ENCODE measurements at places on chromosomes 1 and 21.

DNA sequence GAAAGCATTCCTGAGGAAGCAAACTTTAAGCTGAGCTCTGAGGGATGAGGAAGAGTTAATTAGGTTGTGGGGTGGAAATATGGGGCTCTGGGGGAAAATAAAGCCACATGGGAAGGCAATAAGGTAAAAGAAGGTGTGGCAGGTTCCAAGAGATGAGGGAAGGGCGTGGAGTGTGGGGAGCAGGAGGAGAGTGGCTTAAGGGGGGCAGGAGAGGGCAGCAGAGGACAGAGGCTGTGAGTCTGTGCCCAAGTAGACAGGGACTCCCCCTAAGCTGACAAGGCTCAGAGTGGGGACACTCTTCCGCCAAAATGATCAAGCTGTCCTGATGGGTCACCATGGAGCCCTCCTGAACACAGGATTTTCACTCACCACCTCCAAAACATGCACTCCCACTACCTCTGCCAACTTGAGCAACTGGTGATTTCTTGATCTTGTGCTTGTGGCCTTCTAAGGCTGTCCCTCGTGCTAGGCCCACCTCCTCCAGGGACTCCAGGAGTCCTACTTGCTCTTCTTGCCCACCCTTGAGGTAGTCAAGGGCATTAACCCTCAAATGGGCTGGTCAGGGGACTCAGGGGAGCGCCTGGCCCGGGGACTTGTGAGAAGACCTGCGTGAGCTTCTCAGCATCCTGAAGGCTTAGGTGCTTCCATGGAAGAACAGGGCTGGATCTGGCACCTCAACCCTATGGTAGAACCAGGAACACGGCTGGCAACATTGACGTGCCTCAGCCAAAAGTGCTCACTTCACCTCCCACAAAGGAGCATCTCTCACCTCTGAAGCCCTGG lies 23.4 kb downstream of the DMAP1 start:
- no peak for DNase-seq

GRCh38 chr21:36076878-36077655 lies 7.2 kb downstream of the CBR1 start:
- DNase-seq, result no peak

GRCh38 chr1:9085306-9085940 lies 16.0 kb upstream of the SLC2A5 start:
- DNase-seq, result no peak

GRCh38 chr21:45207839-45208626 lies 79.7 kb downstream of the POFUT2 start:
- DNase-seq, result no peak

DNA sequence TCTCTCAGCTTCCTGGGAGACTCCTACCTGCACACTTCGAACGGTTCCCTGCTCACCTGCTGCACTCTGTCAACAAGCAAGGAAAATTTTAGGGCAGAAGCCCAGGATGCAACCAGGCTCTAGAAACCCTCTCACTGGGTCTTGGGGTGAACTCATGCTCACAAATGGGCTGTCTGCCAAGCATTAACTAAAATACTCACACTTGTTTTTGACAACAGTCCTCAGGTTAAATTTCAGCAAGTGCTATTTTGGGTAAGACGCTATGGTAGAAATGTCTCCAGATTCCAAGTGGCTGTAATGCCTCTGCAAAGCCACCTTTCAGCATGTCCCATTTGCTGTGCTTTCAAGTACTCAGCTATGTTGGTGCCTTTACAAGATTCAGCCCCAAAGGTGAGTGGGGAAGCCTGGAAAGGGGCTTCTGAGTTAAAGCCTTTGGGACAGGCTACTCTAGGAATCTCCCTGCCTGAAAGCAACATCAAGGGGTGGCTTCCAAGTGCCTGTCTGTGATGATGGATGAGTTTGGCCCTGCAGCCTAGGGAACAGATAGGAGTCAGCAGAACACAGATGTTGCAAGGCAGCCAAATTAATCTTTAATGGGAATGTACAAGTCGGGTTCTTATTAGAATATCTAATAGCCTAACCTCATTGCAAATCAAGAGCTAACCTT lies 211.9 kb upstream of the SPAG17 start:
- no peak for DNase-seq

DNA sequence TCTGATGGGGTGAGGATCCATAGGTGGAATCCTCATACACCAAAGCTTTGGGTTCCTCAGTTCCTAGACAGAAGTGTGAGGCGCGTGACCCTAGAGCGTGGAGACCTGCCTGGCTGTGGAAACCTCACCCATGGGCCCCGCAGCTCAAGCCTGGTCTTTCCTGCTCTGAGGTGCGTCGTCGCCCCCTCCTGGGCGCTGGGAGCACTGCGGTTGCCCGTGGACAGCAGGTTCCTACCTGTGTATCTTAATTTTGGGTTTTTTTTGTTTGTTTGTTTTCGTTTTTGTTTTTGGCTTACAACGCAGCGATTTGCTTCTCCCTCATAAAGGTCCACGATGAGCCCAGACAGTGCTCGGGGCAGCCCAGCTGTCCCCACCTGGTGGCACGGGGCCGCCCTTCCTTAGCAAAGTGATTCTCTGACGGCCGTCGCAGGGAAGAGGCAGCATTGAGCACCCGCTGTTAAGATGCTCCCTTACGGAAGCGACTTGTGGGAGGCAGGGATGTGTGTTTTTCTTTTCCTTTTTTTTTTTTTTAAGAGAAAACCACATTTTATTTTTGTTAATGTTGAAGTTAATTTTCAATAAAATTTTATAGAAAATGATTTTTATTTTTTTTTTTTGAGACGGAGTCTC lies 36.5 kb upstream of the TRAPPC10 start:
- DNase-seq, result peak; percentile 3

- no peak for DNase-seq
Observed at GRCh38 chr21:40622531-40622930, 224.4 kb downstream of the DSCAM start.

- DNase-seq, result no peak
Observed at GRCh38 chr1:1407636-1408318, 684 bp upstream of the MRPL20 start.

GRCh38 chr1:70008660-70009059 lies 196.7 kb downstream of the LRRC40 start:
- no peak for DNase-seq

GRCh38 chr1:6577831-6578525 lies 1.8 kb upstream of the ZBTB48 start:
- no peak for DNase-seq

GRCh38 chr1:102466487-102466886 lies 469.8 kb upstream of the OLFM3 start:
- DNase-seq, result no peak

- peak; percentile 49 for DNase-seq
Observed at GRCh38 chr1:115222616-115223402, 115.2 kb downstream of the NGF start.

- DNase-seq, result no peak
Observed at GRCh38 chr1:77288275-77288674, 6.5 kb downstream of the AK5 start.

DNA sequence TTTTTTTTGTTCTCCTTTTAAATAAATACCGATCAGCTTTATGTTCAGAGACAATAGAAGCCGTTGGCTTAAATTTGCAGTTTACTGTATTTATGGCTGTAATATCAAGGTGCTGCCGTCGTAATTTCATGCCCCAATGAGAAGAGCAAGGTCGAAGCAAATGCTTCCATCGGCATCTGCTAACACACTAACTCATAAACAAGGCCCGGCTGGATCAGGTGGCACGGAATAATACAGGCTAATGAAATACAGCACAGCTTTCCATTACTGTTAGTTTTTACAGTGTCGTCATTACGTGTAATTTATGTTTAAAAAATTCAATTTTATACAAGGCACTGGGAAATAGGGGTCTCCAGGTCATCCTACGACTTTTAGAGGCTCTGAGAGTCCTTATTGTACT lies 119.0 kb downstream of the PEX14 start:
- no peak for DNase-seq

DNA sequence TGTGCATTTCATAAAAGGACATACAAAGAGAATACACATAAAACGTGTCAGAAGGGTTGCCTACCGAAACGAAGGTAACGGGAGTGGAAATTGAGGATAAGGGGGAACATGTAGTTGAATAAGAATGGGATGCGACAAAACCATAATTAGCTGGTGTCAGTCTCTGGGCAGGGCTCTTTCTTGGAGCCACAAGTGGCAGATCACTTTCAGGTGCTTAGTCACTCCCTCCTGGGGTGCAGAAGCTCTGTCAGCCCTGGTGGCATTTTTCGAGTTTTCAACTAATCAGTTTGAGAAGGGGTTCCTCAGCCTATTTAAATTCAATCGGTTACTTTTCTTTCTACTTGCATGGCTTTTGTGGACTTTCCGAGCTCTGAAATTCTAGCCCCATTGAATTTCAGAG lies 133.9 kb upstream of the IGSF21 start:
- DNase-seq, result no peak

- DNase-seq, result peak; percentile 54
Observed at GRCh38 chr1:173420330-173420806, 56.8 kb upstream of the PRDX6 start.

DNA sequence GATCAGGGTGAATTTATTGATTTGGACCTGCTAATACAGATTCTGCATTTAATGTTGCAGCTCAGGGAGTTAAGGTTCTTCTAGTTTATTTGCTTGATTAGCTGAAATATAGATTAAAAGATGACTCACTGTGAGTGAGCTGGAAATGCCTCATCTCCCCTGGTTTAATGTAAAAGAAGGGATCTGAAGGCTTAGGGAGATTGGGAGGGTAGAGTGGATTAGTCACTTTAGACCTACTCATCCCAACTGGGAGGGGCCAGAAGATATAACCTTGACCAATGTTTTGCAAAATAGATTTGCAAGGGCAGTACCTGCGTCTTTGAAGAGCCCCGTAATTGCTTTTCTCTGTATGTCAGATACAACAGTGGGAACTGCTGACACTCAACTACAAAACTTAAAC lies 922.8 kb upstream of the ADGRL4 start:
- peak; percentile 44 for DNase-seq

DNA sequence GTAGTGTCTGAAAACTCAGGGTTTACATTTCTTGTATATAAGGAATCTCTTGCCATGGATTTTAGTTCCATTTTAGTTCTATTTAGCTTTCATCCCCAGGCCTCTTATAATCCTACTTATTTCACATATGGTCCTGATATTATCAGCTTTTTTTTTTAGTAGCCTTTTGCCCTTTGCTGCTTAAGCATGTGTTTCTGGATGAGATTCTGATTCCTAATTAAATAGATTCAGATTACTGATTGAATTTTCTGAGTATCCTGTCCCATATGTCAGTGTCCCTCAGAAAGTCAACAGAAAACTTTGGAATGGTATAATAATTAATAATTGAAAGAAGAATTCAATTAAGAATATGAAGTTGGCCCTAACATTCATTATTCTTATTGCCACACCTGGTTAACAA lies 134.7 kb upstream of the HOOK1 start:
- DNase-seq, result no peak

DNA sequence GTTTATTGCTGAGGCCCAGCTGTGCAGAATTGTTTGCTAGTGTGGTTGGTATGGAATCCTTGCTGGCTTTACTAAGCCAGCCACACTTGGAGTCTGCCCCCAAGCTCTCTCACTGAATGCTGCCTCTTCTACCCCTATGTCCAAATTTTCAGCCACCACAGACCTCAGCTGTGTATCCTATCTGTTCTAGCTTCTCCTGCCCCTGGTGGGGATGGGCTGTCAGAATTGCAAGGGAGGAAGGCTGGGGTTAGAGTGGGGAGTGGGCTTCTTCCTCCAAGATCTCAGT lies 4.4 kb downstream of the NHLH1 start:
- DNase-seq, result no peak

DNA sequence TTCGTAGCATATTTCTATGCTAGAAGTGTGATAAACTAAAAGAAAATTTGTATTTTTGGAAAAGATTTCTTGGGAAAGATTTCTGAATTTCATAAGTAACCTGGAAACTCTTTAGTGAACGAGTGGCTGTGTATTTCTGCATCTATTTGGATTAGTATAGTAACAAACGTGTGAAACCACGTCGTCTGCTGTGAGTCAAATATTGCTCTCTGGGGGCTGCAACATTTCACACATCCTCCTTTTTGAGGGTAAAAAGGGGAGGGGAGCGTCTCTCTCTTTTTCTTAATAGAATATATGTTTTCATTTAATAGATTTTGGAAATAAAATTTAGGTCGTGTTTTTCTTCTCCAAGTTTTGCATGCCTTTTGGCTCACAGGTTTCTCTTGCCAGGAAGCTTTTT lies 44.8 kb downstream of the LHX9 start:
- no peak for DNase-seq

- no peak for DNase-seq
Observed at GRCh38 chr1:177024623-177025022, 139.9 kb downstream of the ASTN1 start.

GRCh38 chr21:23496729-23497128 lies 2110.6 kb downstream of the MRPL39 start:
- DNase-seq, result no peak

DNA sequence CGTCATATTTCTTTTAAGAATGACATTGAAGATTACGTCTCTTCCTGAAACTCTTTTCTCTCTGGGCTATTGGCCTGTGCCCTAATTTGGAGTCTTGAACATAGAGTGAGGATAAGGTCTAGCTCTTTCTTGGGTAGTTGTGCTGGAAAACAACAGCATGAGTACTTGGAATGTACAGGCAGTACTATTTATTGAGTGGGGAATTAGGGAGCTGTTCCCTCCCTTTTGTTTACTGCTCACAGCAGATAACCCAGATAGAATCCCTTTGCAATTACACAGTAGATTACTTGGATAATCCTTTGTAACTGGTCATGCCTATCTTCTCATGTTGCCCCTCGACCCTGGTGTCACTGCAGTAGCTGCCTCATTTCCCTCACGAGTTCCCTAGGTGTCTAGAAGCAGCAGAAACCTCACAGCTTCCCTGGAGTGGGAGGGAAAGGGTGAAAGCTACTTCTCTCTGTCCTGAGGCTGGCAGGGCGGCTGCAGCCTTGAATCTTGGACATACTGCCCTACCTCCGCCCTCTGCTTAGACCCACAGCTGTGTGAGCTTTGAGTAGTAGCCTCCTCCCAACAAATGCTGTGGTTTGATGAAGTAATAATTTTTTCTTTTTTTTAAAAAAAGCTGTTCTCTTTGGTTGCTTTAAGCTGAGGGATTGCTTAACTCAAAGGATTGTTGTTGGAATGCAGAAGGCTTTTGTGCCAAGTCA lies 70.6 kb downstream of the FGGY start:
- peak; percentile 78 for DNase-seq

- DNase-seq, result no peak
Observed at GRCh38 chr21:26884436-26884835, 39.2 kb upstream of the ADAMTS1 start.

DNA sequence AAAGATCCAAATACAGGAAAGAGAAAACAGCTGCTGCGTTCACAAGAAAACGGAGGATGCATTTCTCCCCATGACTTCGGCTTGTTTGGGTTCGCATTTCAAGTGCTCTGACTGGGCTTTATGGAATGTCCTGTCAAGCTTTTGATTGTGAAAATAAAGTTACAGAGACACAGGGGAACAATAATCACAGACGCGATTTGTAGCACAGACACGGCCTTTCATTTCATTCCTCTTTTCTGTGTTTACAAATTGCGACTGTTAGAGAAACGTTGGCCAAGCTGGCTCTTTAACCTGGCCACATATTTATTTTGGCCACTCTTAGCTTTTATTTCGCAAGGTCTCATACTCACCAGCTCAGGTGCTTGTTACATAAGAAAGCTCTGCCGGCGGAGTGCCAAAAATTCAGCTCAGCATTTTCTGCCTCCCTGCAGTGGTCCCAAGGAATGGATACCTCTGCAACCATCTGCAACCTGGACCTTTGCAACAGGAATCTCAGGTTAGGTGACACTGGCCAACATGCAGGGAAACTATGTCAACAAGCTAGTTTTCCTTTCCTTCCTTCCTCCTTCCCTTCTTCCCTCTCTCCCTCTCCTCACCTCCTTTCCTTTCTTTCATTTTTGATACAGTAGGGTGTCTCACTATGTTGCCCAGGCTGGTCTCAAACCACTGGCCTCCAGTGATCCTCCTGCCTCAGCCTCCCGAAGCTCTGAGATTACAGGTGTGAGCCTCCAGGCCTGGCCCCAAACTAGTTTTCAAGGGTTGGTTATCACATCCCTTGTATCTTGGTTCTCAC lies 58.2 kb upstream of the SLC45A1 start:
- peak; percentile 50 for DNase-seq
